ENCODE measurements at places on chromosomes 4 and X. TPM values are rescaled to one million over a fixed set of nuclear protein-coding genes. Genes with fewer than 3 reads are reported as not detected.

Gene PAGE2
- not detected for total RNA-seq

Gene SSX4
- not detected for total RNA-seq

Gene MUC7
- not detected for total RNA-seq

Gene GABRQ
- not detected for total RNA-seq

Gene MAGEC3
- 0.69 TPM for total RNA-seq

Gene MGAT4D
- total RNA-seq, result not detected

- DNase-seq, result no peak
These were observed 173.1 kb upstream of the KLF3 start for GRCh38 chr4:38490753-38491446.

DNA sequence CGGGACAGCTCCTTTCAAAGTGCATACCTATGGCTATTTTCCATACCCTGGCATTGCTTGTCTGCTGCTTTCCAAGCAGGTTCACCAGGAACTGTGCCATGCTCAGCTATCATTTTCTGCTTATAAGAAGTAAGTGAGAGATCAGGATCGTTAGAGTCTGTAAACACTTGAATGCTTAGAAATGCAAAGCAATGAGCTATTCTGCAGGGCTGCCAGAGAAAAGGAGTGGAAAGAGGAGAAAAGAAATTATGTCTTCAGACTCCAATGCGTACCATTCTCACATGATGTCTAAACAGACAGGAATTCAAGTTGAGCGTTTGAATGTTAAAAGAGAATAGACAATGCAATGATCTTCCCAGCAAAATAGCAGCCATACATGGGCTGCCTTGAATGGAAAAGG lies 245.5 kb upstream of the SLC7A11 start:
- no peak for DNase-seq

- DNase-seq, result no peak
These were observed 152.6 kb upstream of the HAND2 start for GRCh38 chr4:173682609-173683008.

- DNase-seq, result no peak
These were observed 125.6 kb downstream of the ARHGAP24 start for GRCh38 chr4:85600501-85600900.

DNA sequence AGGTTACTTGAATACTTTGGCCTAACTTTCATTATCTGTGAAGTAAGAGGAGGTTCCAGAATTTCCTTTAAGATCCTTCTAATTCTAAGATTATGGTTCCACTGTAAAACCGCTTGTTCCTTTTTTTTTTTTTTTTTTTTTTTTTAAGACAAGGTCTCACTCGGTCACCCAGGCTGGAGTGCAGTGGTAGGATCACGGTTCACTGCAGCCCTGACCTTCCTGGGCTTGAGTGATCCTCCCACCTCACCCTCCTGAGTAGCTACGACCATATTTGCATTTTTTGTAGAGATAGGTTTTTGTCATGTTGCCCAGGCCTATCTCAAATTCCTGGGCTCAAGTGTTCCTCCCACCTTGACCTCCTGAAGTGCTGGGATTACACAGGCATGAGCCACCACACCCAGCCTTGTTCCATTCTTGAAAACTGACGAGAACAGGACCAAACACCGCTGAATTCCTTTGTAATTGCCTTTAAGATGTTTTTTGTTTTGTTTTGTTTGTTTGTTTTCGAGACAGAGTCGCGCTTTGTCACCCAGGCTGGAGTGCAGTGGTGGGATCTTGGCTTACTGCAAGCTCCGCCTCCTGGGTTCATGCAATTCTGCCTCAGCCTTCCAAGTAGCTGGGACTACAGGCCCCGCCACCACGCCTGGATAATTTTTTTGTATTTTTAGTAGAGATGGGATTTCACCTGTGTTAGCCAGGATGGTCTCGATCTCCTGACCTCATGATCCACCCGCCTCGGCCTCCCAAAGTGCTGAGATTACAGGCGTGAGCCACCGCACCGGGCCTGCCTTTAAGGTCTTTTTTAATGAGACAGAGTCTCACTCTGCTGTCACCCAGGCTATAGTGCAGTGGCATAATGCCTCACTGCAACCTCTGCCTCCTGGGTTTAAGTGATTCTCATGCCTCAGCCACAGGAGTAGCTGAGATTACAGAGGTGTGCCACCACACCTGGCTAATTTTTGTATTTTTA lies 6.8 kb downstream of the PDS5A start:
- peak; percentile 54 for DNase-seq

DNA sequence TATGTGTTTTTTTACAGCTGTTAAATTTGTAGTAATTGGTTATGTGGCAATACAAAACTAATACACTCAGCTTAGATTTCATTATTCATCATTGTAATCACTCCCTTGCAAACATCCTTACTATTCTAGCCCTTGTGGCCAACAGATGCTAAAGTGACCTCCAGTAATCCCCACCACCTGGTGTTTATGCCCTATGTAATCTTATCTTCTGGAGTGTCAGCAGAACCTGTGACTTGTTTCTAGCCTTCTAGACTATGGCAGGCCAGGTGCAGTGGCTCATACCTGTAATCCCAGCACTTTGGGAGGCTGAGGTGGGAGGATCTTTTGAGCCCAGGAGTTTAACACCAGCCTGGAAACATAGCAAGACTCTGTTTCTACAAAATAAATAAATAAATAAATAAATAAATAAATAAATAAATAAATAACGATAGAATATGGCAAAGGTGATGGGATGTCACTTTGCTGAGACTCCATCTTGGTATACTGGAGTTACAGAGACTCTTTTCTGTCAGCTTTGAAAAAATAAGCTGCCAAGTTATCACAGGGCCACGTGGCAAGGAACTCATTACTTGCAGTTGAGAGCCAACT lies 12.3 kb upstream of the TSR2 start:
- DNase-seq, result no peak

- no peak for DNase-seq
These were observed 67.6 kb upstream of the HGFAC start for GRCh38 chr4:3374011-3374645.

DNA sequence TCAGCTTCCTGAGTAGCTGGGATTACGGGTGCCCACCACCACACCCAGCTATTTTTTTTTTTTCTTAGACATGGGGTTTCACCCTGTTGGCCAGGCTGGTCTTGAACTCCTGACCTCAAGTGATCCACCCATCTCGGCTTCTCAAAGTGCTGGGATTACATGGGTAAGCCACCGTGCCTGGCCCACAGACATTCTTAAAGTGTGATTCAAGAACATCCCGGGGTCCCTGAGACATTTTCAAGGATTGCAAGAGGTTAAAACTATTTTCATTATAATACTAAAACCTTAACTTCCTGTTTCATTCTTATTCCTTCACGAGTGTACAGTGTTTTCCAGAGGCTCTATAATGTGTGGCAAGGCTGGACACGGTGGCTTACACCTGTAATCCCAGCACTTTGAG lies 318.7 kb downstream of the CAMK2D start:
- DNase-seq, result no peak

- no peak for DNase-seq
These were observed 8.7 kb downstream of the GCNA start for GRCh38 chrX:71586929-71587328.

DNA sequence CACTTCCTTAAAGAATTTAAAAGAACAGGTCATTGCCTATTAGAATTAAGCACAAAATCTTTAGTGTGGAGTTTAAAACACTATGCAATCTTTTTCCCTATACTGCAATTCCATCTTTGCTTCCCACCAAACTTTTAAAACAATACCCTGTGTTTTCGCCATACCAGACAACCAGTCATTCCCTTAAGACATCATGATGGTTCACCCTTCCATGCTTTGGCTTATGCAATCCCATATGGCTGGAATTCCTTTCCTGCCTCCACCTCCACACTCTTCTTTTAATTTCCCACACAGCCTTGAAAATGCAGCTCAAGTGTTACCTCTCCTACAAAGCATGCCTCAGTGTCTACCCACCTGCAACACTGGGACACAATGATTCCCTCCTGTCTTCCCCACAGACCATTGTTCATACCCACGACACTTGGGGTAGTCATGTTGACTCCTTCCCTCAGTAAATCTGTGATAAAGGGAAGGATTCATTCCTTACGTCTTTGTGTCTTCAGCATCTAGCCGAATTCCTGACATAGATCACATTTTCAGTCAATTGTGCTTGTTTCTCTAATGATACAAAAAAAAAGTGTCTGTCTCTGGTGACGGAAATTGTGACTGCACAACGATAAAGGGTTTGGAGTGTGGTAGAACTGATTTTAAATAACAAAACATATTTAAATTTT lies 166.3 kb downstream of the FNIP2 start:
- DNase-seq, result no peak

GRCh38 chr4:168138143-168138542 lies 45.8 kb downstream of the ANXA10 start:
- DNase-seq, result no peak

DNA sequence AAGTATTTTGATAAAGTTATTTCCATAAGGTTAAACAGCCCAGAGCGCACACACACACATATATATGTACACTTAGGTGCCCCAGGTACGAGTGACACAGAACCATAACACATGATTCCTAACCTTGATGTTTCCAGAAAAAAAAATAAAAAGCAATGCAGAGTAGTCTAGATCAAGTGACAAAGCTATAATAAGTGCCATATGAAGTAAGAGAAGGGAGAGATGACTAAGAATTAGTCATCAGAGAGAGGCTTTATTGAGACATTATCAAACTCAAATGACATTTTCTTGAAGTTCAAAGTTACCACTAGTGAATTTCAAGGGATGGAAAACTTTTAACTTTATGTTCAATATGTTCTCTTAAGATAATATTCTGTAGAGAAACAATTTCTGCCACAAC lies 215.0 kb downstream of the HTR2C start:
- DNase-seq, result no peak
